ENCODE measurements at places on chromosomes 5 and 9.

DNA sequence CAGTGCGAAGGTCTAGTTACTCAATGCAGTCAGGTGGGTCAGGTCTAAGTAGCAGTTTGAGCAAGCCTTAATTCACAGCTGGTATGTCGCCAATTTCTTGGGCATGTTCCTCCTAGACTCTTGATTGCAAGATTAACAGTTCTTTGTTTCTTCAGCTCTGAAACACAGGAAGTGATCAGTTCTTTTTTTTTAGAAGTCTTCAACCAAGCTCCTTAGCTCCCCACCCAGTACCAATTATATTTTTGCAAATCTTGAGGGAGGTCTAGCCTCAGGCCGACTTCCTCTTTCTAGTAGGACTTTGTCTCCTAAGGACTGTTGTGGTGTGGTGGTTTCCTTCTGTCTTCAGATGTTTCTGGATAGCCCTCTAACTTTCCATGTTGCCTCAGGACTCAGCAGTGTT, 2054.2 kb downstream of the MAT2B start:
- no peak for DNase-seq

DNA sequence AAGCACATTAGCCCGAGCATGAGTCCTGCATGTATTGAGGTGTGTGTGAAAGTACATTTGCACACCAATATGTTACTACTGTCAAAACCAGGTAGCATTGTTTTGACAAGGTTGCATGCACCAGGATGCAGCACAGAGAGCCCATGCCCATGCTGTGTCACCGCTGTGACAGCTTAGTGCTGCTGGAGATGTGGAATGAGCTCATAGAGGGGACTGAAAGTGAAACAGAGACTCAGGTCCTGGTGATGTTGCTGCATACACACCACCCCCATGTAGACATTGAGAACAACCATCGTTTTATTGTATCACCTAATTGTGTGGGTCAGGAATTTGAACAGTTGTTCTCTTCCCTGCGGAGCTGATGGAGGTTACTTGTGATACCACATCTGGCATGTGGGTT, 53.0 kb downstream of the GADD45G start:
- no peak for DNase-seq

DNA sequence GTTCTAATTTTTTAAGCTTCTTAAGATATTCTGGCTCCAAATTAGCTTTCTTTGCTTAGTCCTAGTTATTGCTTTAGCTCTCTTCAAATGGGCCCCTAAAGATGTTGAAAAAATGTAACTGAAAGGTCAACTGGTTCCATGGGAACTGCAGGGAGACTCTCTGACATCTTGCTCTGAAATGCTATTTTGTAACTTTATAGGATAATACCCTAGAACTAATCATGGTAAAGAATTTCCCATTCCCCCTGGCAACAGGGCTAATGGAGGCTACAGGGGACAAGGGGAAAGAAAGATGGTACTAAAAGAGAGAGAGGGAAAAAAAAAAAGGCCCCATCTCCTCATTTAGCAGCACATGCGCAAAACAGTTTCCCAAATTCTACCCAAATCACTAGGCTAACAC, 39.4 kb downstream of the SIL1 start:
- no peak for DNase-seq

- DNase-seq = no peak
Measured at GRCh38 chr5:59326596-59326995, 566.9 kb downstream of the PDE4D start.

DNA sequence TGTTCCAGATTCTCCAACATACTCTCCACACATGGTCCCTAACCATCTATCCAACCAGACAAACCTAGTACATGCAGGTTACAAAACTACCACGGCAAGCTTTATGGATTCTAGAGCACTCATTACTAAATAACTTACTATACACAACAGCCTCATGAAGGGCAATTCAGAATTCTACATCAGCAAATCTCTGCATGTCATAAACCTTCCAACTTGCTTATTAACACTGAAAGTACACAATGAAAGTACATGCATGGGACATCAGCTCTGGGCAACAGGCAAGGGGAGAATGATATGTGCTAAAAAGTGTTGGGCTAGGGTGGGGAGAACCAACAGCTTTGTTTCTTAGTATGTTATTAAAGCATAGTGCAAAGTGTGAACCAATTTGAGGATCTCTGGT, 70.4 kb downstream of the TLE1 start:
- no peak for DNase-seq

DNA sequence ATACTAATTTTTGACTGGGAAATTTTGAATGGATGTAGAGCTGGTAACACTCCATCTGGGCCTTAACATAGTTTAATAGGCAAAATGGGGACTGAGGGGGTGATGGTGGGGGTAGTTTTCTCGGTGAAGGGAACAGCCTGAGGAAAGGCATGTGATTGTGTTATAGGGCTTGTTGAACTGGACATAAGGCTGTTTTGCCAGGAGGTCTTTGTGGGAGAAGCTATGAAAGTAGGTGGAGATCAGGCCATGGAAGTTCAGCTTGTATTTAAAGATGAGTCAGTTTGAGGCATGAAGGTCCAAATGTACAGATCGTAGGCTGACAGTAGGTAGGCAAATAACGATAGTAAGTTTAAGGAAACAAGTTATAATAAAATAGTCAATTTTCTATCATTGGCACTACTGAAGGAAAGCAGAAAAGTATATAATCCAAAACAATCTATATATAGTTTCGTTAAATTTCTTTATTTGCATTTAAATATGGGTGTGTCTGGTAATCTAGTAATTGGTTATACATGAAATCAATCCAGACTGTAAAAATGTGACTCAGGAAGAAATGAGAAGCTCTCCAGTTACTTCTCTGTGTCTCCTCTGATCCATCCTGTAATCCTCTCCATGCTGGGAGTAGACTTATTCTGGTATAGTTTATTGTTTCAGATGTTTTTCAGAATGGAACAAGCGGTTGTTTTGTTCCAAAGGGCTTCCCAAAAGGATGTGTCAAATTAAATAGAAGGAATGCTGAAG, 2.8 kb downstream of the CSNK1G3 start:
- DNase-seq = no peak

DNA sequence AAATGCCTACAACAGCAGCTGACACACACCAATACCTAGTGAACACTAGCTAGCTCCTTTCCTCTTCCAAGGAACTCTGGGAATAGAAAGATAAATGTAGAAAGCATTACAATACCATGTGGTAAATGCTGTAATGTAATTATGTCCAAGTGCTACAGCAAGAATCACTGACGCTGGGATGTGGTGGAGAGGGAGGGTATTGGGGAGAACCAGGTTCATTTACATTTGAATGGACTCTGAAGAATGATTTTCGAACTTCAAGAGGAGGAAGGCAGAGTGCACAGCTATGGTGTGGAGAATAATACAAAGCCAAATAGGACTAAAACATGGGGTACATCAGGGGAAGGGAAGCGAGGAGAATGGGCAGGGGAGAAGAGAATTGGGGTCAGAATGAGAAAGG, 158.0 kb downstream of the CDK5RAP2 start:
- no peak for DNase-seq

- DNase-seq = no peak
Measured at GRCh38 chr5:52638732-52639131, 149.0 kb upstream of the ITGA1 start.

- DNase-seq = no peak
Measured at GRCh38 chr5:128681096-128681495, 143.1 kb upstream of the FBN2 start.

- no peak for DNase-seq
Measured at GRCh38 chr5:142319105-142319504, 5.7 kb downstream of the SPRY4 start.

- DNase-seq = no peak
Measured at GRCh38 chr5:82594097-82594496, 315.9 kb upstream of the RPS23 start.

DNA sequence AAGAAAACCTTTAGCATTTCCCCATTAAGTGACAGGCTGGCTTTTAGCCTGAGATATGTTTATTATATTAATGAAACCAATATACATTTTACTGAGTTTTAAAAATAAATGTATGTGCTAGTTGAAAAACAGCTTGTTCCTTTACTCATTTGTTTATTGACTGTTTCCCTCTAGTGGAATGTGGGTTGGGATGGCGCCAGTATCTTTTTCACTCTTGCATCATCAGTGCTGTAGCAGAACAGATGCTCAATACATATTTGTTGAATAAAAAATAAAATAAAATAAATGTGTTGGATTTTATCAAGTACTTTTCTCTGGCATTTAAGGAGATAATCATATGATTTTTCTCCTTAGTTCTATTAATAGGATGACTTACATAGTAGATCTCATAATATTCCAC, 43.0 kb downstream of the FSTL4 start:
- no peak for DNase-seq

- no peak for DNase-seq
Measured at GRCh38 chr9:19924080-19924479, 135.2 kb upstream of the SLC24A2 start.

GRCh38 chr9:91094324-91095088, 267.2 kb downstream of the AUH start:
- no peak for DNase-seq

GRCh38 chr5:1330847-1331831, 13.8 kb downstream of the CLPTM1L start:
- DNase-seq = no peak

DNA sequence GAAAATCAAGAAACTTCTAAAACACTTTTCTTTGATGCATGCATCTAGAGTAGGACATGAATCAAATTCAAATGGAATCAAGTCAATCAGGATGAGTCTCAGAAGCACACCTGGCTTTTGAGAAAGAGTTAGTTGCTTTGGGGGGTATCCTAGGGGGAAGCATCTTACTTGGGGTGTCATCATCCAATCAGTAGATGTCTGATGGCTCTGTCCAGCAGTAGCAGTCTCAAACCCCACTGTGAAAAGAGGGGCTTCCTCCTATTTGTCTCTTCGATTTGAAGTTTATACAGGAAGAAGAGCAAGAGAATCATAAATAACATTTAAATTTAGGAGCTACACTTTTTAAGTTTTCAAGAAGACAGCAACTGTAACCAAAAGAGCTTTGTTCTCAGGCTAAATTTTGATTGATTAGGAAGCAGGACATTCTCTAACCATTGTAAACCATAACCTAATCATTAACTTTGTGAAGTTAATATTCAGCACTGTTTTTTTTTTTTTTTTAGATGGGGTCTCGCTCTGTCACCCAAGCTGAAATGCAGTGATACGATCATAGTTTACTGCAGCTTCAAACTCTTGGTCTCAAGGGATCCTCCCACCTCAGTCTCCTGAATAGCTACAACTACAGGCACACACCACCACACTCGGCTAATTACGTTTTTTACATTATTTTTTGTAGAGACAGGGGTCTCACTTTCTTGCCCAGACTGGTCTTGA, 614.7 kb downstream of the CSNK1G3 start:
- DNase-seq = no peak

- no peak for DNase-seq
Measured at GRCh38 chr5:77958642-77959330, 182.6 kb upstream of the TBCA start.

All from right renal pelvis (tissue), 4 donors.